ENCODE measurements at places on chromosomes 13 and 19.

GRCh38 chr19:734716-735115, 16.2 kb upstream of the MISP start:
- no peak for DNase-seq

DNA sequence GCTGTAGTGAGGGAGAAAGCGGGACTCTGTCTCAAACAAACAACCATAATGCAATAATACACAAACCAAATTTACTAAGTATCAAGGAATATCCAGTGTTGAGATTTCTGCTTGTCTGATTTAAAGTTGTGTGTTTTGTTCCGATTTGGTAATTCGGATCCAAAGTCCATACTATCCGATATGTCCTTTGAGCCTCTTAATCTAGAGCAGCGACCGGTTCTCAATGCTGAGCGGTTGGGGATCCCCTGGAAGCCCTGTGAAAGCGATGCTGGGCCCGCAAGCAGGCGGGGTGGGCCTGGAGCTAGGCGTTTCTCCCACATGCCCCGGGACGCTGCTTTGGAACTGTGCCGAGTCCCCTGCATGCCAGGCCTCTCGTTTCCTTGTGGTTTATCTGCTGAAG, 20.2 kb downstream of the C19orf44 start:
- DNase-seq, result no peak

DNA sequence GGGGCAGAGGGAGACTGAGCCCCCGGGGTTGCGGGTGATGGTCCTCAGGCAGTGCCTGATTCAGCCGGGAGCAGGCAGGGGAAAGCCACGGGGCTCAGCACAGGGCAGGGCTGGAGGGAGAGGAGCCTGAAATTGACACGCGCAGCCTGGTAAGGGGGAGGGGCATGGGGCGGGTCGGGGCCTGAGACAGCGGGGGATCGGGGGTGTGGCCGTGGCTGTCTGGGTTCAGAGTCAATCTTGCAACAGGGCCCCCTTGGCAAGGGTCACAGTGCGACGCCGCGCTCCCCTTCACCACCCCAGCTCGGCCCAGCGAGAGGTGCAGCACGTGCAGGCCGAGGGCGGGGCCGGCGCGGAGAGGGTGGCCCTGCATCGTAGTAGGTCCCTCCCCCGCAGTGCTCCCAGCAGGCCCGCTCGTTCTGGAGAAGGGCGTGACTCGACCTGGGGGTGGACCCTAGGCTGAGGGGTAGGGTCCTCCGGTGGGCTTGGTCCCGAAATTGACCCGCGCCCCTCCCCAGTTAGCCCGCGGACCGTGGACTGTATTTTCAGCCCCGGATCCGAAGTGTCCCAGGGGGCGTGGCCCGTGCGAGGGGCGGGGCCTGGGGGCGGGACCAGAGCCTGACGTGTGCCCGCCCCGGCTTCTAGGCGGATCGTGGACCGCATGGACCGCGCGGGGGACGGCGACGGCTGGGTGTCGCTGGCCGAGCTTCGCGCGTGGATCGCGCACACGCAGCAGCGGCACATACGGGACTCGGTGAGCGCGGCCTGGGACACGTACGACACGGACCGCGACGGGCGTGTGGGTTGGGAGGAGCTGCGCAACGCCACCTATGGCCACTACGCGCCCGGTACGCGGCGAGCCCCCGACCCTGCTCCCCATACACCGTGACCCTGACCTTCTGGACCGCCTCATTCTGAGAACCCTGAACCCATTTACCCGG, 6.0 kb downstream of the RCN3 start:
- DNase-seq, result peak; percentile 84

GRCh38 chr19:37699057-37699456, 20.5 kb downstream of the ZNF607 start:
- no peak for DNase-seq

GRCh38 chr13:80109303-80109702, 231.6 kb downstream of the SPRY2 start:
- DNase-seq, result no peak

DNA sequence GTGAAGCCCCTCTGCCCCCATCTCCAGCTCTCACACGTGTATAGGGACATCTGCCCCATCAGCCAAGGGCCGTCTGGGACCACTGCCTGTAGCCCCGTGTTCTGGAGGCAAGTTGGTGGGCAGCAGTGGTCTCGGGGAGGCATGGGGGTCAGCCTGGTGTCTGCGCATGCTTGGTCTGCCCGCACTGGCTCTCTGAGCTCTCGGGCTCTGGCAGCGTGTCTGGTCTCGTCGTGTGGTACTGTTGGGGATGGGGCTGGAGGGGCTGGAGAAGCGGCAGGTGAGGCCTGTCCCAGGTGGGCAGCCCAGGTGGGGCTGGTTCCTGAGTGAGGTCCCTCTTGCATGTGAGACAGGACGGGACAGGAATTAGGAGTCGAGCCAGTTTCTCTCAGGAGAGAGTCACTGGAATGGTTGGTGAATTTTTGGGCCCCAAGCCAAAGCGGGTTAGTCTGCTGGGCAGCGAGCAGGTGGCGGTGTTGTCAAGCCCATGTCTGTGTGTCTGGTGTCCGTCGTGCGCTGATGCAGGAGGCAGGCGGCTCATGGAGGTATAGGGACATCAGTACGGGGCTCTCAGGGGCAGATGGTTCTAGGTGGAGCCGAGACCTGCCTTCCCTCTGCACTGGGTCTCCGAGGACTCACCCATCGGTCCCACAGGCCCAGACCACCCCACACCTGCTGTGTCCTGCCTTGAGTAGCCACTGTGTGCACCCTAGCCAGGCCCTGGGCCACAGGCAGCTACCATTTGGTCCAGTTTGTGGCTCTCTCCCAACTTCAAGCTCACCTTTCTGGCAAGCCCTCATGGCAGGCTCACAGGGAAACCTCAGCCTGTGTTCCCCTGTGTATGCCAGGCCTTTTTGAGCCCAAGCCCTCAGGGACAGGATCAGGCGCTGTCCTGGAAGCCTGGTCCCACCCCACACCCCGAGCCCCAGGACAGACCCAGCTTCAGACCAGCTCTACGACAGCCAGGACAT, 18.2 kb downstream of the COMP start:
- DNase-seq, result no peak

GRCh38 chr13:19737844-19738557, 44.7 kb downstream of the PSPC1 start:
- no peak for DNase-seq

DNA sequence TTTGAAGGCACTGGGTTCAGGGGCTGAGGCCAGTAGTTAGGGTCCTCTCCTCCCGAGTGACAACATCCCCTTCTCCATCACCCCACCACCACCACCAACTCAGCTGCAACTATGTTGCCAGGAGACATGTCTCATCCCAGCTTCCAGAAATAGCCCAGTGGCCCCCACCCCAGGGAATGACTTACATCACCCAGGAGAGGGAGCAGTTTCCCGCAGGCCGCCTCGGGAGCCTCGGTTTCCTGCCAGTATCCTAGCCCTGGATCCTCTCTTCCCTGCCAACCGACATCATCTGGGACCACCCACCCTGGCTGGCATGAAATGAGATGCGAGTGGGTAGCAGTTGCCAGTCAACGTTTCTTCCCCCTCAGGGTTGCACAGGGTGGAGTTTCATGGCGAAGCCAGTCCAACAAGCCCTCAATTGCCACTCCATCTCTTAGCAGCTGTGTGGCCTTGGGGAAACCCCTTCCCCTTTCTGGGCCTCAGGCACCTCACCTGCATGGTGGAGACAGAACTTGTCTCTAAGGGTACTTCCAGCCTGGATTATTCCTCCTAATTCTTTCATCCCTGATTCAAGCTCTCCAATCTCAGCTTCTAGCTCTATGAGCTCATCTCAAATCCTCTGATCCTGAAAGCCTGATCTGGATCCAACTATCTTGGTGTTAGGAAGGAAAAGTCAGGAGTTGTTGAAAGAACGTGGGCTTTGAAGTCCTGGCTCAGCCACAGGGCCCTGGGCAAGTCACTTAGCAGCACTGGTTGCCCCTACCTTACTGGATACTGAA, 3.9 kb upstream of the GSK3A start:
- DNase-seq, result no peak

DNA sequence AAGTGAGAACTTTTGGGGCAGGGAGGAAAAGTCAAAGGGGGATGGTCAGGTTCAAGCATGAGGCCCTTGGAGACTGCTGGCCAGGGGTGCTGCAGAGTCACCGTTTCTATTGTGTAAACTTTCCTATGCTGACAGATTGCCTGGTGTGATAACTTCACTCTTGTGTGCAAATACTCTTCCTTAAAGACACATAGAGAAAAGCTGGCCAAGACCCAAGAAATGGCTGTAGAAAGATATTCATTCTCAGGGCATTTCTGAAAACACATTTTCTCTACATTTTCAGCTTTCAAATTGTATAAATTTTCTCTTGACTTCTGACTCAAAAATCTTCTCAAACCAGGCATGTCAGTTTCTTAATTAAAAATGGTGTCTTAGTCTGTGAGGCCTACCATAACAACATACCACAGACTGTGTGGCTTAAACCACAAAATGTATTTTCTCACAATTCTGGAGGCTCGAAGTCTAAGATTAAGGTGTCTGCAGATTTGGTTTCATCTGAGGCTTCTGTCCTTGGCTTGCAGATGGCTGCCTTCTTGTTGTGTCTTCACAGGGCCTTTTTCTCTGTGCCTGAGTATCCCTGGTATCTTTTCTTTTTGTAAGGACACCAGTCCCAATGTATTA, 304.5 kb downstream of the KCNRG start:
- no peak for DNase-seq

- no peak for DNase-seq
Measured at GRCh38 chr13:44474122-44474910, 100.7 kb downstream of the SERP2 start.

DNA sequence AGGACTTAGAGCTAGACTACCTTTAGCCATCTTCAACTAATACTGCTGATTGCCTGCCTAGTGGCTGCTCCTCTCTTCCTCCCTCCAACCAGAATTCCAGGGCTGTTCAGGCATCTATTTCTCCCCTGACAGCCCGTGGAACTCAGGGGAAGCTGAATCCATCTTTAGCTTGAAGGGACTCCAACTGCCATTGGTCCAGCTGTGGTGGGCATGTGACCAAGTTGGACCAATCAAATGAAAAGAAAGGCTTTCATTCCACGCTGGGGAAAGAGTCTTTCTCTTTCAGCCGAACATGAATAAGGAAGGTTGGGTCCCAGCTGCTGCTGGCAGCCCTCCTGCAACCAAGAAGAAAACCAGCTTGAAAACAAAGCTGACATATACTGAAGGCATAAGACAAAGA, 168.5 kb upstream of the OBI1 start:
- no peak for DNase-seq

All from GM10248 (cell line).